ENCODE measurements at places on chromosomes 12 and 14.

GRCh38 chr12:113207613-113208040 is 13.6 kb upstream of the TPCN1 start:
- DNase-seq, result no peak

DNA sequence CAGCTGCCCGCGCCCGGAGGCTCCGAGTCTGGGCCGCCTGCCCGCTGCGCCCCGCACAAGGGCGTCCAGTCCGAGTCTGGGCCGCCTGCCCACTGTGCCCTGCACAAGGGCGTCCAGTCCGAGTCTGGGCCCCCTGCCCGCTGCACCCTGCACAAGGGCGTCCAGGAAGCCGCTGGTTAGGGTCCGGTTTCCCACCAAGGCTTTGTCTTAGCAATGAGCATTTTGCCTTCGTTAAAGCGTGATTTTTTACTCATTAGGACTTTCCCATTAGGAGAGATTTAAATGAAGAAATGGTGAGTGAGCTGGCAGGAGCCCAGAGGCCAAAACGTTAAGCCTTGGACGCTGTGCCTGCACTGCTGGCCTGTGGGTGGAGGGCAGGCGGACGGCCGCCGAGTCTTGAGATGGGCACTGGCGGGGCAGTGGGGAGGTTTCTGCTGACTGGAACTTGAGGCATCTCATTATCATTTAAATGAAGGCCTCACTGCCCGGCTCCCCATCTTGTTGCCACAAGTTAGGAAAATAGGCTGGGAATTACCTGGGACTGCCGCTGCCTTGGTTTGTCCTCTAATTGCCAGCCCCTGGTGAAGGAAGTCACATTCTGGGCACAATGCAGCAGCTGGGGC is 36.0 kb downstream of the FBRSL1 start:
- DNase-seq, result no peak

DNA sequence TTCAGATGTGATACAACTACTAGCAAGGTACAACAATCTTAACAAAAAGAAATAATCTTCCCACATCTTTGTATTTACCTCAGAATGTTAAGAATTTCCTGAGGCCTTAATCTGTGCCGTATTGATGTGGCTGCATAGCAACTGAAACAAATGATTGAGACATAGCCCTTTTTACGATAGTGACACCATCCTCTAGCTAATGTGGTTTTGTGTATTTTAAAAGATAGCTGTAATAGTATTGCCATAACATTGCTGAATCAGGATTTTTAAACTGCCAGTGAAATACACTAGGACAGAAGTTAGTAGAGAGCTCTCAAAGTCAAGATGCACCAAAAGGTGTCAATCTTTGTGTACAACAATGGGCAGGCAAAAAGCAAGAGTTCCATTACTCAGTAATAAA is 11.9 kb downstream of the NPAS3 start:
- no peak for DNase-seq

DNA sequence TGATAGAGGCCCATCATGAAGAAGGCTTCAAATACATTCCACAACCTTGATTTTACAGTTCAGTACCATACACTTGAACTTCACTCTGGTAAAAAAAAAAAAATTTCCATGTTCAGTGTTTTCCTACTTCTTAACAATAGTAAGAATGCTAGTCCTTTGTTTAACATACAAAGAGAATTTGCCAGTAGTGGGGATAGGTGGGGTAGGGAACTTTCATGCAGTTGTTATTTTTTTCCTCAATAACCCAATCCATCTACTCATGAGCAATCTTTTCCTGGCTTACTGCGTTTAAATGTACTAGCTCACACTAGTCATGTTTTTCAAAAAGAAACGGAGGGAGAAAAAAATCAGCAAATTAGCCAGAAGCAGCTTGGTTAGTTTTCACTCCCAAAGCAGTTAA is 206.1 kb downstream of the PRKD1 start:
- no peak for DNase-seq

DNA sequence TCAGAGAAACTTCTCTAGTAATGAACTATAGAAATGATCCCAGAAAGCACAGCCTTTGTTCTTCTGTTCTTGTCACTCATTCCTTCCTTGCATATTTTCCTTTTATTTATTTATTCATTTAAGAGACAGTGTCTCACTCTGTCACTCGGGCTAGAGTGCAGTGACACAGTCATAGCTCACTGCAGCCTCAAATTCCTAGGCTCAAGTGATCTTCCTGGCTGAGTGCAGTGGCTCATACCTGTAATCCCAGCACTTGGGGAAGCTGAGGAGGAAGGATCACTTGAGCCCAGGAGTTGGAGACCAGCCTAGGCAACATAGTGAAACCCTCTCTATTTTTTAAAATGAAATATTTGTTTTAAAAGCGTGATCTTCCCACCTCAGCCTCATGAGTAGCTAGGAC is 11.5 kb downstream of the TECPR2 start:
- no peak for DNase-seq

GRCh38 chr14:70186900-70187451 is 1.8 kb downstream of the SLC8A3 start:
- DNase-seq, result no peak

GRCh38 chr14:73427516-73428264 is 30.7 kb downstream of the NUMB start:
- DNase-seq, result no peak

DNA sequence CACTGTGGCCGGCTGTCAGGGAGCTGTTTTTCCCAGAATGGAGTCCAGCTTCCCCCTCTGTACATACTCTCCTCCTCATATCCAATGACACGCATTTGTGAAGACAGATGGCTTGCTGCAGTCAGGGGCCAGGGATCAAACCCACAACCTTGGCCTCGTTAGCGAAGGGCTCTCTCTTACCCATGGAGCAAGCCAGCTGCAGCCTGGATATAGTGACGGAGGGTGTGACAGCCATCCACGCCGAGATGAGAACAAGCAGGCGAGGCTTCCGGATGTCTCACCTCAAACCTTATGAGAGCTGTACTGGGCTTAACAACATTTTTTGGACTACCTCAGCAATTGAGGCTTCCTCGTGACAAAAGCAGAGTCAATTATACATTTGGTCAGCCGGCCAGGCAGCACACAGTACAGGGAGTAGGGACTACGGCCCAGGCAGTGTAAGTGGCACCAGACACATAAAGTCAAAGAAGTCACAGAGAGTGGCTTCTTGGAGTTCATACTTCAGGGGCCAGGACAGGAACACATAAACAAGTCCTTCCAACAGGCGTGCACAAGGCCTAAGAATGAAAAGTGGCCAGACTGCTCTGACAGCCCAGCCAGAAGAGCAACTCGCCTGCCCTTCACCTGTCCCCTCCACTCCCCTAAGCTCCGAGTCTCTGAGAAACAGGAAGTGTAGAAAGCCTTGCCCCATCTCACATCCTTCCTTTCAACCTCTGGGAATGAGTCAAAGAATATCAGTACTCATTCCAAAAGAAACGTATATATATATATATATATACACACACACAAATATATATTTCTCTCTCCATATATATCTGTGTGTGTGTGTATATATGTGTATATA is 115.1 kb downstream of the TTC7B start:
- no peak for DNase-seq

GRCh38 chr14:56902385-56902784 is 92.1 kb upstream of the OTX2 start:
- DNase-seq, result no peak

DNA sequence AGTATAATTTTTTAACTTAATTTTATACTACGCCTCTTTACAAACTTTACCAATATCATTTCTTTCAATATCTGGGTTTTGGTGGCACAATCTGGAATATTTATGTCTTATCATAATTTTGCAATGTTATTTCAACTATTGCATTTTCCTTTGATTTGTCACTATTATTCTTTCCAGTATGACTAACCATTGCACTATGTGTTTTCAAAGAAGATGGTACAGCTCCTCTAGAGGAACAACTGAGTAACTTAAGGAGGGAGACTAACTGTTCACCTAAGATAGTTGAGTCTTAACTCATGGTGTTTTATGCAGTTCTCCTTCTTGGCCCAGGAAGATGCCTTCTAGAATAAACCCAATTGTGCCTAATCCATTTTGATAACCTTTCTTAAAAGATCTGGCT is 60.5 kb upstream of the KIF21A start:
- DNase-seq, result no peak

DNA sequence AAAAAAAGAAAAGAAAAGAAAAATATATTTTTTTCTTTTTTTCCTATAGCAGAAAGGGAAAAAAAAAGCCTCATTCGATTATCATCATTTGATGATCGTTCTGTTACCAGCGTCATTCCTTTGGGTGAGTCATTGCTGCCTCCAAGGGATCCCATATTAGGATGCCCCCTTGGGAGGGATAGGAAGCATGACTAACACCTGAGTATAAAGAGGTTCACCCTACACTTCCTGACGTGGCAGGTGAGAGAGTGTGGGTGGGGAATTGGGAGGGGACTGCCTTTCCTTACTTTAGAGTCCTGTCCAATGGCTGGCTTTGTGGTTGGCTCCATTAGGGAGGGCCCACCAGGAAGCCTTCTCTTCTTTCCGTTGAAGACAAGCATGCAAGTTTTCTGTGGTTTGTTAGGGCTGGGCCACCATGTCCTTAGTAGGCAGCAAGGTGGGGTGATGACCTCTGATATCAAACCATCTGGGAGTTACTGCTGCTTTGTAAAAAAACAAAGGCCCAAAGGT is 56.1 kb upstream of the FUT8 start:
- DNase-seq, result no peak

- no peak for DNase-seq
Measured at GRCh38 chr12:124774054-124774461, 89.6 kb downstream of the SCARB1 start.

DNA sequence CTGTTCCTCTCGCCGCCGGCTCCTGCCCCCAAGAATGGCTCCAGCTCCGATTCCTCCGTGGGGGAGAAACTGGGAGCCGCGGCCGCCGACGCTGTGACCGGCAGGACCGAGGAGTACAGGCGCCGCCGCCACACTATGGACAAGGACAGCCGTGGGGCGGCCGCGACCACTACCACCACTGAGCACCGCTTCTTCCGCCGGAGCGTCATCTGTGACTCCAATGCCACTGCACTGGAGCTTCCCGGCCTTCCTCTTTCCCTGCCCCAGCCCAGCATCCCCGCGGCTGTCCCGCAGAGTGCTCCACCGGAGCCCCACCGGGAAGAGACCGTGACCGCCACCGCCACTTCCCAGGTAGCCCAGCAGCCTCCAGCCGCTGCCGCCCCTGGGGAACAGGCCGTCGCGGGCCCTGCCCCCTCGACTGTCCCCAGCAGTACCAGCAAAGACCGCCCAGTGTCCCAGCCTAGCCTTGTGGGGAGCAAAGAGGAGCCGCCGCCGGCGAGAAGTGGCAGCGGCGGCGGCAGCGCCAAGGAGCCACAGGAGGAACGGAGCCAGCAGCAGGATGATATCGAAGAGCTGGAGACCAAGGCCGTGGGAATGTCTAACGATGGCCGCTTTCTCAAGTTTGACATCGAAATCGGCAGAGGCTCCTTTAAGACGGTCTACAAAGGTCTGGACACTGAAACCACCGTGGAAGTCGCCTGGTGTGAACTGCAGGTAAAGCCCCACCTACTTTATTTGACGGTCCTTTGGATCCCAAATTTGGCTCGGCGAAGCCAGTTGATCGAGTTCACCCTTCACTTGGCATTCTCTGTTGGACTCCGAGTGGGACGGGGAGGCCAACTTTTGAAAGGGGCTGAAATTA is 1.5 kb downstream of the WNK1 start:
- DNase-seq, result no peak

DNA sequence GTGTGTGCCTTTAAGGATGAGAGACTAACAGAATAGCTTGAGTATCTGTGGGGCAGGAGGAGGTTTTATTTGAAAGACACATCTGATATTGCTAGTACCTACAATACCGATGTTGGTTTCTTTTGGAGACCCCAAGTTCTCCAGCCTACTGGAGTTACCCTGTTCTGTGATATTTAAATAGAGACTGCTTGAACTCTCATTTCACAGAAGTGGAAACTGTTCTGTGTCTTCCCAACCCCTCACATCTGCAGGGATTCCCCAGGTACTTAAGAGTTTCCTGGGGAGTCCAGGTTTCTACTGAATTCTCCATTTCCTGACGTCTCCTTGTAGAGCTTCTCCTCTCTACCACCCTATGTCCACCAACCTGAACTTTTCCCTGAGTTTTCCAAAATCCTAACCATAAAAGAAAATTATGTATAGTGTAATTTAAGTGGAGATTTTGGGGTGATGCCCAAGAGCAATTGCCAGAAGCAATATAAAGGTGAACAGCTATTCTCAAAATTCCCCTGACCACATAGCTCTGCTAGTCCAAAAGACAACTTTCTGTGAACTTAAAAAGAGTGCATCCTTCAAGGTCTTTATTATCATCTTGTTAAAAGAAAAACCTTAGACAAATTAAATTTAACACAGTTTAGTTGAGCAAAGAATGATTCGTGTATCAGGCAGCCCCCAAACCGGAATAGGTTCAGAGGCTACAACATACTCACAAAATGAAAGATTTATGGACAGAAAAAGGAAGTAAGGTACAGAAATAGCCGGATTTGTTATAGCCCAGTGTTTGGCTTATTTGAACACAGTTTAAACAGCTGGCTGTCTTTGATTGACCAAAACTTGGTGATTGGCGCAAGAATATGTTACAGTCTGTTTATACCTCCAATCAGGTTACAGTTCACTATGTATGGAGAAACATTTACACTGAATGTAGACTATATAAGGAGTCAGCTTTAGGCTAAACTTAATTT is 373.4 kb downstream of the NUAK1 start:
- no peak for DNase-seq

- no peak for DNase-seq
Measured at GRCh38 chr12:108115123-108116121, 13.7 kb upstream of the WSCD2 start.

DNA sequence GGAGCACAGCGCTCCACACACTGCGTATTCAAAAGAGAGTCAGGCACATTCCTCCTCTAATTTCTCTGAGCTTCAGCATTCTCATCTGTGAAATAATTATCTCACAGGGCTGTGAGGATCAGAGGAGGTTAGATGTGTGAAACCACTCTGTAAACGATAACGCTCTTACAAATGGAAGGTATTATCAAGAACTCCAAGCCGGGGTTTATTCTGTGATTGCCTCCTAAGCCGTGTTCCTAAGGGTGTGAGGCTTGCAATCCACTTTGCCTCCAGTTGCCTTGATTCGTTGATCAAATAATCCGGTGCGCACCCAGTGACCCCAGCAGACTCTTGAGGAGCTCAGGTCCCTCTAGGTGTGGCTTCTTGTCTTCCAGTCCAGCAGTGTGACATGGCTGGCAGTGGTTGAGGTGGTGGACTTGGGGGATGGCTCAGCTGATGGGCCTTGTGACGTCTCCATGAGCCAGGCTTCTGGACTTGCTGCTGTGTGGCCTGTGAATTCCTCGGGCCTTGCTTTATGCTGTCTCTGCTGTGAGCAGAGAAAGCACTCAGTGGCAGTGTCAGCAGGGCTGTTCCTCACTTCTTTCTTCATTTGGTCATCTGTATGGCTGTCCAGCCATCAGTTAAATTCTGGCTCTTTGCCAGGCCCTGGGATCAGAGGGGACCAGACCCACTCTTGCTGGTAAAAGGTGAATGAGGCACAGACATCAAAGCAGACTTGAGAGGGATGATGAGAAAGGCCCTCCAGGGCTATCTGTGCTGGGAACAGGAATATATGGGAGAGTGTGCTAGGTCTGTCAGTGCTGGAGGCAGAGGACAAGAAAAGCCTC is 71.0 kb downstream of the SLC25A47 start:
- no peak for DNase-seq

- no peak for DNase-seq
Measured at GRCh38 chr14:101774814-101775213, 13.3 kb downstream of the PPP2R5C start.
